ENCODE measurements at places on chromosomes 4 and X.
A peak's percentile ranks its signal among the peaks of the same experiment; 100 is the strongest.

DNA sequence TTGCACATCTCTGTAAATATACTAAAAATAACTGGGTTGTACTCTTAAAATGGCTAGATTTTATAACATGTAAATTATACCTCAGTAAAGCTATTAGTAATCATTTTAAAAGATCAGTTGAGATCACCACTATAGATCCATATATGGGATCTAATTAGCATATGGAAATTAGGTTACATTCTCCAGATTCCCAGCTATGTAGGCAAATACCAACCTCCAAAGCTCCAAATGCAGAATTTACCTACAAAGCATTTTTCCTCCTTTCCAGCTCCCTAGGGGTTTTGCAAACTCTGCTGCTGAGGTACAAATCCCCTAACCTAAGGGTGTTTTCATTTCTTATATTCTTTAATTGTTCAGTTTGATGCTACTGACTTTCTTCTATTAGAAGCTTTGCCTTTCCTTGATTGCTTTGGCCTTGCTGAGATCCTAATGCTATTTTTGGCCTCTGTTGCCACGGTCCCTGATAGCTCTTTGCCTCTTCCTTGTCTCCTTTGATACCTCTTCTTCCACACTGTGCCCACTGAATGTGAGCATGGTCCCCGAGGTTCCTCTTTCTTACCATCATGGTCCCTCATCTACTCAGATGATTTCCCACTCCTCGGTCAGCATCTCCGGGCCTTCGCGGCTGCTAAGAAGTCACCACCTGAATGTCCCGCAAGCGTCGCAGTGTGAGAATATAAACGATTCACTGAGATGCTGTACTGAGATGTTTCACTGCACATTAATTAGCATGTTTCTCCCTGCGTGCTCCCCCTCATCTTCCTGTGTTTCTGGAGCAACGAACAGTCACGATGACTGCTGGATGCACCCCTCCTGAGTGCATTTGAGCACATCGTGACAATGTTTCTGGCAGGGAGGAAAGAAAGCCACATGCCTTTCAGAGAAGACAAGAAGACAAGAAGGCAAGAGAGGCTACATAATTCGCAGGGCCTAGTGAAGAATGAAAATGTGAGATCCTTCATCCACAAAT, 23.8 kb downstream of the ENPP6 start:
- no peak for DNase-seq

GRCh38 chrX:129158505-129158904, 364.8 kb downstream of the SMARCA1 start:
- DNase-seq: no peak

DNA sequence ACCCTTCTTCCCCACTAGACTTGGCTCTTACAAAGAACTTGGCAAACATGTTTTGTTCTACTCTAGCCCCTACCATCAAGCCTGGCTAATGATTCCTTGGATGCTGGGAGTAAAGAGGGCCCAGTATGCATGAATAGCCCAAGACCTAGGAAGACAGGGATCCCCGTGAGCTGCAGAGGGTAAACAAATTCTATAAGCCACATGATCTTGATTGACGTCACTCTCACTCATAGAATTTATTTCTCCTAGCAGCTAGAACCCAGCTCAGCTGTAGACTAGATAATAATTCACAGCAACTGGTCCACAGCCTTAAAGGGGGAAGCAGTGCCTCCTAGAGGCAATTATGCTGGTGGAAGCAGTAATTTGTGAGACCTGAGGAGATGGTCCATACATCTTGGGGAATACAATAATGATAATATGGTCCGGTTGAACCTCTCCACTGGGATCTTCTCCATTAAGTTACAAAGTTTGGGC, 16.1 kb upstream of the USO1 start:
- DNase-seq: no peak

DNA sequence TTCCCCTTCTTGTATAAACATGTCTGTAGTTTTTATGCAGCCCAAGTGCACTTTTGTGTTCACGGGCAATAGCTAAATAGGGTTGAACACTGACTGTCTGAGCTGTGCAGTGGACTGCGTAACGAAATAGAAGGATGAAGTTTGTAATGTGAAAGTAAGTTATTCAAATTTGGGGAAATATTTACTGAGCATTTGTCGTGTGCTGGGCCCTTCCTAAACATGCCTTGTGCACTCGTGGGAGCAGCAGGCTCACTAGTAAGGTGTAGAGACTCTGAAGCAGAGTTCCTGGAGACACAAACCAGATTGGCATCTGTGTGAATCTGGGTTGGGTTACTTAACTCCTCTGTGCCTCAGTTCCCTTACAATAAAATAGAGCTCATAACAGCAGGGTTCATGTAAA, 51.7 kb upstream of the C1QTNF7 start:
- no peak for DNase-seq

- peak; percentile 11 for DNase-seq
Observed at GRCh38 chrX:136694431-136695087, 46.6 kb downstream of the CD40LG start.

- DNase-seq: no peak
Observed at GRCh38 chr4:87962398-87963146, 12.9 kb upstream of the SPP1 start.

DNA sequence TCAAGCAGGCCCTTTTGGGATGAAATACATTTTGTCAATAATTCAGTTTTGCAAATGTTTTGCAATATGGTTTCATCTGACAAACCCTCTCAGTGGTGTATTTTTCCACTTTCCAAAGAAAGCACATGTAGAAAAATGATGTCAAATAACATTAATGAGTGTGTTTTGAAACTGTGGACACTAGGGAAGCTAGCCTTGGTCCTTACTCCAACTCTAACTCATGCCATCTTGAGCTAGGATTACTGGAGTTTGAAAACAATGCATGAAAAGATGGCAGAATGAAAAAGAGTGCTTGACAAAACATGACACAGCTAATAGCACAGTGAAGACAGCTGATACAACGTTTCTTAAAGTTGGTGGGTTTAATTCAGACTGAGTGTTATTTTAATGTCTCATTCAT, 41.4 kb downstream of the HAND2 start:
- no peak for DNase-seq
